ENCODE measurements at places on chromosomes 11 and 22.

- H3K27me3 ChIP-seq: no peaks in the 10 kb centered on the region
- peaks cover 70% of the 10 kb centered on the region for H3K4me1 ChIP-seq
- H3K4me3 ChIP-seq: no peak overlapping the region
- H3K36me3 ChIP-seq: peaks cover 40% of the 10 kb centered on the region
- no peak for DNase-seq
- peak overlapping the region; percentile 89 for H3K27ac ChIP-seq
These were observed 262.3 kb downstream of the CADM1 start for GRCh38 chr11:115241899-115242298.

- no peak overlapping the region for H3K27ac ChIP-seq
- peaks cover 52% of the 10 kb centered on the region for H3K4me1 ChIP-seq
- peaks cover 29% of the 10 kb centered on the region for H3K27me3 ChIP-seq
- no peak for DNase-seq
- no peaks in the 10 kb centered on the region for H3K36me3 ChIP-seq
These were observed 58.4 kb downstream of the ABTB2 start for GRCh38 chr11:34299284-34299972.

DNA sequence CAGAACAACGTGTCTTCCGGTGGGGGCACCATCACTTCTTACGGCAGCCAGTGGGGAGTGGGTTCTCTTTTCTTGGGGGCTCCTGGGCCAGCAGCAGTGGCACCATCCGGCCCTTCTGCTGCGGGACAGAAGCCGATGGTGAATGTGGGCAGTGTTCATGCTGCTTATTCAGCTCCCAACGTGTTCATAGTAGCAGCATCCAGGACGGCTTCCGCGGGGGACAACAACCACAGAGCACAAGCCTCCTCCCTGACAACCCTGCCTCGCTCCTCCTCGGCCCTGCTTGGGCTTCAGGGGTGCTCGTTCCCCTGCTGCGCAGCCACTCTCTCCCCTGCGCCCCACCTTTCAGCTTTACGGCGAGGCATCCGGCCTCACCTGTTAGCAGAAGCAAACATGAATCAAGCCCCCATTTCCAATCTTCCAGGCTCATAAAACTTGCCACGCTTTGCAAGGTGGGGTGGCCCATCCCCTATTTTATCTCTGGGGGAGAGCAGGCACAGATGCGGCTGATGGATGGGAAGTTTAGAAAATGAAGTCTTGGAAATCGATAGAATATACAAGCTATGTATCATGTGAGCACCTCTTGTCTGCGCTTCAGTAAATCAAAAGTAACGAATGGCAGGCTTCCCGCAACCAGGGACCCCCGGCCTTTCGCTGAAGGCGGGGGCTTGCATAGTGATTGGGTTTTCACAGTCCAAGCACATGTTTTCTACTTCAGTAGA is 191.8 kb upstream of the NECTIN1 start:
- peaks cover 5% of the 10 kb centered on the region for H3K27me3 ChIP-seq
- H3K27ac ChIP-seq: peak overlapping the region; percentile 21
- no peak for DNase-seq
- H3K4me3 ChIP-seq: no peak overlapping the region
- peaks cover 21% of the 10 kb centered on the region for H3K4me1 ChIP-seq

- H3K4me1 ChIP-seq: peaks cover 7% of the 10 kb centered on the region
- no peak overlapping the region for H3K27ac ChIP-seq
- no peak overlapping the region for H3K4me3 ChIP-seq
- peaks cover 13% of the 10 kb centered on the region for H3K27me3 ChIP-seq
- DNase-seq: no peak
These were observed 14.0 kb upstream of the SLC43A3 start for GRCh38 chr11:57440744-57441414.

DNA sequence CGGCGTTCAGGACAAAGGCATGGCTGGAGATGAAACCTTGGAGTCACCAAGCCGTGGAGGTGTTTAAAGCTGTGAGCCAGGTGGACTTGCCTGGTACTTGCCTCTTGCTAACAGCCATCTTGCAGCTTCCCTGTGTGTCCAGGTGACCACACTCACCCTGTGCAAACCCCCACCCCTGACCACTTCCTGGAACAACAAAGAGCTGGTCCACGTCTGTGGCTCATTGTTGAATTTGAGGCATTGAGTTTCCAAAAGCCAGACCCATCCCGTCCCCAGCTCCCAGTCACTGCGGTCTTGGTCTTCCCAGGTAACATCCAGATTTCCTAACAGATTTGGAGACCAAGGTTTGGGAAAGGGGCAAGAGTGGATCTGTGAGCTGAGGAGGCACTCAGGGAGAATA is 18.5 kb downstream of the DHCR7 start:
- no peaks in the 10 kb centered on the region for H3K36me3 ChIP-seq
- no peak overlapping the region for H3K27ac ChIP-seq
- peaks cover 4% of the 10 kb centered on the region for H3K27me3 ChIP-seq
- H3K4me1 ChIP-seq: peaks cover 7% of the 10 kb centered on the region
- DNase-seq: no peak

DNA sequence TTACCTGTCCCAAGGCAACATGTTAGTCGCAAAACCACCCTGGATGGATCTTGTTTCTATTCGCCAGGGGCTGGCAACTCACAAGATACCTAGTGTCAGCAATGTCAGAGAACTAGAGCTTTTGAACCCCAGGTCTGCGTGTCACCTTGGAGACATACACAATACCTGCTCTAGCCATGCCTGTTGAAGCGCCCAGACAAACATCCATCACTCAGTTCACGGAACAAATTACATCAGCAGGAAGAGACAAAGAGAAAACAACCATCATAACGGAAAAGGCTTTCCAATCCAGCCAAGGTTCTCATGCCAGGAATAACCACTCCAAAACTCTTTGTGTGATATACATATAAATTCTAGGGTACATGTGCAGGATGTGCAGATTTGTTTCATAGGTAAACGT is 2.2 kb downstream of the CD59 start:
- H3K36me3 ChIP-seq: peaks cover 45% of the 10 kb centered on the region
- H3K4me3 ChIP-seq: peak overlapping the region; percentile 90
- H3K27me3 ChIP-seq: peaks cover 3% of the 10 kb centered on the region
- no peak overlapping the region for H3K27ac ChIP-seq
- DNase-seq: no peak

DNA sequence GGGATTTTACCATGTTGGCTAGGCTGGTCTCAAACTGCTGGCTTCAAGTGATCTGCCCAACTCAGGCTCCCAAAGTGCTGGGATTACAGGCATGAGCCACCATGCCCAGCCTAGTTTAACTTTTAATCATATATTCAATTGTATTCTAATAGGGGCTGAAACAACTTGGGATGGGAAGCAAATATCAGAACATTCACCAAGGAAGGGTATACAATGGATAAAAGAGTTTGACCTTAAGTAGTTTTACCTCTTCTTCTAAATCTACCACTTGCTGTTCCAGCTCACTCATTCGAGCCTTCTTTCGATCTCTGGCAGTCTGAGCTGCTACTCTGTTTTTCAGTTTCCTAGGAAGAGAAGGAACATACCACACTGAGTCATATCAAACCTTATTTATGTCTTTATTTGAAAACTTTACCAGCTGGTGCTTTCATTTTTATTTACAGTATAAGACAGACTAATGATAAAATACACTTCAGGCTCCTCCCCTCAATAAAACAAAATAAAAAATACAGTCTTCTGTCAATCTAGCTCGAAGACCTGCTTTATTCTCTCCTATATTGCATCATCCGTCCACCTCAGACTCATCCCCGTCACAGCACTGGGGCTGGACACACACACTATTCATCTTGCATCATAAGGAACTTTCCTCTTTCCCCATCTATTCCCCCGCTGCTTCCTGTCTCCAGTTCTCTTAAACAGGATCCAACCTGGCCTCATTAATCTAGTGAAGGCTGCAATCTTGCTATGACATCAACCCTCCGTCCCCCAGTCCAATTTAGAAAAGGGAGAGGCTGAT is 1.4 kb downstream of the XBP1 start:
- H3K4me3 ChIP-seq: peak overlapping the region; percentile 87
- H3K27ac ChIP-seq: peak overlapping the region; percentile 85
- no peak for DNase-seq
- no peaks in the 10 kb centered on the region for H3K27me3 ChIP-seq

DNA sequence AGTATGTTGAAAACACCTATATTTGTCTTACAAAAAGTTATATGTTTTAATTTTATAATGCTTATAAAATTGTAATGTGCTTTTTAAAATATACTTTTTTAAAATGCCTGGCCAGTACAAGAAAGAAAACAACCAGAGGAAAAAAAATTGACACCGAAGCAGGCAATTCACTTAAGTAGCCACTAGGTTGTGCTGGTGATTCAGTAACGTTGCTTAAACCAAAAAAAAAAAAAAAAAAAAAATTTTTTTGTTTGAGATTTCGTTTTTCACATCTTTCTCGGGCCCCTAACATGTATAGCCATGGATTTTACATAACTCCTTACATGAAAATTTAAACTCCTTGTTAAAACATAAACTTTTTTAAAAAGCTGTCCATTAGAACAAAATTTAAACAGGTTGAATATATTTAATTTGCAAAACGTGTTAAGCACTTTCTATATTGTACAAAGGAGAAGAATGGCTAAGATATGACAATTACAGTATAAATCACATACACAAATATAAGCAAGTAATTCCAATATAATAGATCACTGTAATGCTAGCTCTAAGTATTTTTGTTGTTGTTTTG is 9.2 kb downstream of the OR8B4 start:
- peaks cover 27% of the 10 kb centered on the region for H3K27me3 ChIP-seq
- H3K4me3 ChIP-seq: no peak overlapping the region
- no peaks in the 10 kb centered on the region for H3K36me3 ChIP-seq
- H3K27ac ChIP-seq: no peak overlapping the region
- no peaks in the 10 kb centered on the region for H3K4me1 ChIP-seq

GRCh38 chr22:22928666-22929380 is 41.2 kb downstream of the IGLL5 start:
- H3K27ac ChIP-seq: no peak overlapping the region
- H3K4me1 ChIP-seq: peaks cover 51% of the 10 kb centered on the region
- H3K4me3 ChIP-seq: no peak overlapping the region
- peaks cover 11% of the 10 kb centered on the region for H3K27me3 ChIP-seq
- DNase-seq: no peak

GRCh38 chr22:36377022-36377631 is 10.6 kb downstream of the MYH9 start:
- no peaks in the 10 kb centered on the region for H3K27me3 ChIP-seq
- H3K4me3 ChIP-seq: no peak overlapping the region
- H3K4me1 ChIP-seq: peaks cover 54% of the 10 kb centered on the region
- DNase-seq: no peak
- H3K27ac ChIP-seq: peak overlapping the region; percentile 39
- H3K36me3 ChIP-seq: peaks cover 21% of the 10 kb centered on the region

DNA sequence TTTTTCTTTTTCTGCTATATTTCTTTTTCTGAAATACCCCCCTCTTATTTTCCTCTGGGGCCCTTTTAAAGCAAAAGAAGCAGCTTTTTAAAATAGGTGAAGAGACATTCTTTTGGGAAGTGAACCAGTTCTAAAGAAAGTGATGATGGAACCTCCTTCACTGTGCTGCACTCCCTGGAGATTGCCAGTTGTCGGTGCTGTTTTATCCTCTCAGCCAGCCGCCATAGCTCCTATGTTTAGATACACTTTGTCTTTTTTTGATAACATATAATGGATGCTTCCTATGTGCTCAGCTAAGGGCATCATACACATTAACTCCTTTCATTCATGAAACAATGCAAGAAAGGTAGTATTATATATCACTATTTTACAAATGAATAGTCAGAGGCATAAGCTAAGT is 14.0 kb downstream of the CFAP300 start:
- H3K4me3 ChIP-seq: no peak overlapping the region
- peaks cover 19% of the 10 kb centered on the region for H3K36me3 ChIP-seq
- no peaks in the 10 kb centered on the region for H3K4me1 ChIP-seq
- H3K27me3 ChIP-seq: peaks cover 3% of the 10 kb centered on the region

- no peak overlapping the region for H3K4me3 ChIP-seq
- no peak for DNase-seq
- H3K4me1 ChIP-seq: peaks cover 4% of the 10 kb centered on the region
These were observed 39.2 kb downstream of the TMEM135 start for GRCh38 chr11:87076874-87077429.

DNA sequence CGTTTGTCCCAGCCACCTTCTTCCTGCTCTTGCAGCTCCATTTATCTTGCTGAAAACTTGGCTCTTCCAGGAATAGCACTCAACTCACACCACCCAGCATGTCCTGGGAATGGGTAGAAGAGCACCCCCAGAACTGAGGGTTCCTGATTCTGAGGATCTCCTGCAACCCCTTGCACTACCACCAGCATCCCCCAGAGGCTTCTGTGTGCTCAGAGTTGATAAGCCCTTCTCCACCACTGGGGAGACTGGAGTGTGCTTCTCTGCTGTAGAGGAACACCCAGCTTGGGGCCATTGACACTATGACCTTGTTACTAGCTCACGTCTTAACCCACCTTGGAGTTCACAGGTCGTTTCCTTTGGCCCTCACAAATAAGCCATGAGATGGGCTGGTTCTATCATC is 121.0 kb downstream of the GRIK4 start:
- DNase-seq: no peak
- no peak overlapping the region for H3K4me3 ChIP-seq
- no peak overlapping the region for H3K27ac ChIP-seq
- H3K4me1 ChIP-seq: peaks cover 27% of the 10 kb centered on the region
- H3K36me3 ChIP-seq: no peaks in the 10 kb centered on the region

DNA sequence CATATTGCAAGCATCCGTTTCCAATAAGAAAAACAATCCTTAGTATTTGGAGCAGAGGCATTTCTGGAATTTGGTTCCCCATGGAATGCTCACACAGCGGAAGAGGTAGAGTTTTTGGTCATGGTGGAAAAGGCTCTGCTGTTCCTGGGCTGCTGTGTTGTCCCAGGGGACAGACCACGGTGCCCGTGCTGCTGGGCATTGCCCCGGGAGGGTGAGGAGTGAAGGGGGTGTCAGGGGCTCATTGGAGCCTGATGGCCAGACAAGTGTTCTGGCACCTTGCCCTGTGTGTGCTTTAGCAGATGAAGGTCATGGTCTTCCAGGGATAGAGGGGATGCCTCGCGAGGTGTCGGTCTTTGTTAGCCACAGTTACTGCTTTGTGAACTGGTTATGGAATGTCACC is 61.2 kb downstream of the MPPED1 start:
- peaks cover 12% of the 10 kb centered on the region for H3K4me1 ChIP-seq
- no peaks in the 10 kb centered on the region for H3K36me3 ChIP-seq
- no peak overlapping the region for H3K4me3 ChIP-seq
- no peak for DNase-seq
- no peak overlapping the region for H3K27ac ChIP-seq

DNA sequence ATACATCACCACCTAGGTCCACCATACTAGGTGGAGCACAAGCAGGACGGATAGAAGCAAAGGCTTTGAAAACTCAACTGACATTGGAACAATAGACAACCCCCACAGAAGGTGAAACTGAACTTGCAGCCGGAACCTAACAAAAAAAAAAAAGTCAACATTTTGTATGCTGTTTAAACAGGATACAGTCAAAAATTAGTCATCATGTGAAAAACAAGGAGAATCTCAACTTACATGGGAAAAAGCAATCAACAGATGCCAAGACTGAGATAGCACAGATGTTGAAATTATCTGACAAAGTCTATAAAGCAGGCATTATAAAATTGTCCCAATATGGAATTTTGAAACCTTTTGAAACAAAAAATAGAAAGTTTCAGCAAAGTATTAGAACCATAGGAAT is 123.8 kb downstream of the RAB38 start:
- no peaks in the 10 kb centered on the region for H3K27me3 ChIP-seq
- DNase-seq: no peak
- no peaks in the 10 kb centered on the region for H3K36me3 ChIP-seq
- no peak overlapping the region for H3K27ac ChIP-seq
- H3K4me3 ChIP-seq: no peak overlapping the region
- H3K4me1 ChIP-seq: no peaks in the 10 kb centered on the region

Data from nephron progenitor cell (in vitro differentiated cells).